Kidney tubule cell (primary cell): ENCODE measurements at places on chromosomes 4 and X.

GRCh38 chr4:53866055-53866454 is 198.3 kb downstream of the CHIC2 start:
- no peak for DNase-seq

DNA sequence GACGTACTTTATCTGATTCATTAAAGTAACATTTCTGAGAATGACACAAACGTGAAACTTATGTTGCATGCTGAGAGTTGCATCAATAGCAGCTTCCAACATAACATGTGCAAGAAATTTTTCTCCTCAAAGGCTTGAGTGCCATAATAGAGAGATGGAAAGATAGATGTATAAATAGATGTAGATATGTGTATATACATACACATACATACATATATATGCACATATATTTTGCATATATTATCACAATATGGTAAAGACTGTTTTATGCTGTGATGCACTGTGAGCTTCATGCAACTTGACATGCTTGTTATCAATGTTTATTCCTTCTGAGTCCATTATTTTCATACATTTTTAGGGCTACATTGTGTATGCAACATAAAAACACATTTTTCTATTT is 270.6 kb upstream of the GALNTL6 start:
- DNase-seq, result no peak

DNA sequence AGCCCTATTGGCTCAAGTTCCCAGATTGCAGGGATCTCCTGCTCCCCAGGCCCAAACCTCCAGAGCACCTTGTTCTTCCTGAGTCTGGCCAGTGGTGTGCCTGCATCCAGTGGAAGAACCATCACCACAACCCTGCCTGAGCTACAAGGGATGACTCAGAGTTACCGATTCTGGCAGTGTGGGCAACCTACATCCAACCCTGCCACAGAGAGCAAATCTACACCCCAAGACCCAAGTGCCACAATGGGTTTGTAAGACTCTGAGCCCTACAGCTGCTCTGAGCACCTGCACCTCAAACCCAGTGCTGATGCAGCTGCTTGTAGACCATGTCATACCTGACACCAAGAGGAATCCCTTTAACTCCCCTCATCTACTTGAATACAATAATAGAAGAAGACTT is 110.0 kb downstream of the SOWAHB start:
- DNase-seq, result no peak

DNA sequence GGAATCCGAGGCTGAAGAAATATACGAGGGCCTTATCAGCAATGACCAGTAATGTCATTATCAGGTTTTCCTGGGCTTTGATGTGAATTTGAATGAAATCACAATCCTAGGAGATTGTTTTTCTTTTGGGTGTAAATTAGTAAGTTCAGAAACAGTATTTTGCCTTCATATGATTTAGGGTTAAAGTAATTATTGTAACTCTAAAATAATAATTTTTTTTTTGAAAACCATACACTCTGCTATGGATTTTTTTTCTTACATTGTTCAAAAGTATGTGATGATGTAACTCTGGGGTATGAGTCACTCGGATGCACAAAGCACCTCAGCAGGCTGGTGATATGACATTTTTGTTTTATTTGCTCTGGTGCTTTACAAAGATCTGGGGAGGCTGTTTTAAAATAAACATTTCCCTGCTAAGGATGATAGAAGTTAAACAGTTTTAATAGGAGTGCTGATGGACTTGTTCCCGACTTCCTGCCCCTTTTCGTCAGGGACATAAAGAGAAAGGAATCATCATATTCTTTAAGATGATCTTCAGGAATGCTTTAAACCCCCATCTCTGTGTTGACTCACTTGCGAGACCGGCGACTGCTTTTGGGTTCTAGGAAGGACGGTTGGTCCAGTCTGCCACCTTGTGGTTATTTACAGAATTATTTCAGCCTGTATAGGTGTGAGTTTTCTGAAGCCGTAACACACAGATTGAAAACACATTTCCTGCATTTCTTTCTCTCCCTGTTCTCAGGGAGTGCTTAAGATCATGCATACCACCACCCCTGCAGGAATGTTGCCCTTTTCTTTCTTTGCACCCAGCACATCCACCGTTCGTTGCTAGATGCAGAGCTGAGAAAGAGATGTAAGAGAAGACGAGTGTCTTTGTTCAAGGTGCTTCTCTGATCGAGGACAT is 72.5 kb downstream of the RAPGEF2 start:
- DNase-seq, result peak; percentile 93

GRCh38 chr4:15504041-15504440 is 34.4 kb downstream of the CC2D2A start:
- DNase-seq, result no peak

- DNase-seq, result no peak
Observed at GRCh38 chr4:99651811-99652485, 5.7 kb downstream of the C4orf54 start.

- no peak for DNase-seq
Observed at GRCh38 chr4:139685180-139685579, 19.6 kb downstream of the MGST2 start.

DNA sequence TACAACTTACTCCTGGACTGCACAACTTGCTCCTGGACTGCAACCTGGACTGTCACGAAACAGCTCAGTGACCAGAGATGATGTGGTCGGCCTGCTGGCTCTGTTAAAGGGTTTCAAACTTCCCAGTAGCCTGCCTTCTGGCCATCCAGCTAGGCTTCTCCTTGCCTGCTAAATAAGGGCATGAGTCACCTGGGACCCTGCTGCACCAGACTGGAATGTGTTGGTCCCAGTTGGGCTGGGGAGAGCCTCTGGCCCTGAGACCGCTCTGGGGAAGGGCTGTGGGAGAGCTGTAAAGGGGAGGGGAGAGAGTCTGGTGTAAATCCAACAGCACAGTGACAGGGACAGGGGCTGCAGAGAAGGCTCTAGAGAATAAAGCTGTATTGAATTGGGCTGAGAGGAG is 165.8 kb downstream of the VSIG4 start:
- no peak for DNase-seq

DNA sequence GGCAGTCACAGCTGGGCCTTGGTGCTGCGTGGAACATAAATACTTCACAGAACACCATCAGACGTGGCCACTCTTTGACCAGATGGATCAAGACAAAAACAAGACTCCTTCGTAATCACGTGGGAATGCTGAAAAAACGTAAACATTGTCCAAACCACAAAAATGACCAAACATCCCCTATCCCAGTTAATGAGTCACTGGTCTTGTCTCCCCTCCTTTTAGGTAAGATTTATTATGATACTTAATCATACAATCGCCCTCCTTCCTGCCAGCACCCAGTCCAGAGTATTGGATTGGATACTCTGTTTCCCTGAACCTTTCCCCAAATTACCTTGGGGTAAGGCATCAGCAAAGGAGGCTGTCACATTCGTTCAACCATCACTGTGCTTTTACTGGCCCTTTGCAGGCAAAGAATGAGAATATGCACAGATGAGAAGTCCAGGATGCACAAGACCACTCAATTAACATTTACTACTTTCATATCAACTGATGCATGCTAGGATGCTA is 601 bp upstream of the TCEANC start:
- DNase-seq, result peak; percentile 80

- DNase-seq, result no peak
Observed at GRCh38 chr4:6134612-6135220, 65.6 kb downstream of the JAKMIP1 start.

DNA sequence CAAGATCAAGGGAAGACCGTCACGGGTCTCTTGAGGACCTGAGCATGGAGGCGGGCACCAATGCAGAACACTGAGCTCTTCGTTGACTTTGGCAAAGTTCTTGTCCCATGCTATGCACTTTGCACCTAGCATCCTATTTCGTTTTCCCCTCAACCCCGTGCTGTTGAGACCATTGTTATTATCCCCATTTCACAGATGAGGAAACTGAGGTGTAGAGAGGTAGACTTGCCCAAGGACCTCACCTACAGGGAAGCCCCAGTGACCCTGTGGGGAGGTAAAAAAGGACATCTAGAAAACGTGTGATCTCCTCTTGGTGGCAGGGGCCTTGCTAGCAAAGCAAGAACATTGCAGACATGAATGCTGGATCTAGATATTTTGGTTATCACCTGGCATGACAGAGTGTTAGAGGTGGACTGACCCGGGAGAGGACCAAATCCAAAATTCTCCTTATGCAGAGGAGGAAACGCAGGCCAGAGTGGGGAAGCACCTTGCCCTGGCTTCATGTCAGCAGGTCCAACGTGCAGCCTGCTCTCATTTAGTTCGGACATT is 48.5 kb downstream of the SEPSECS start:
- no peak for DNase-seq

- no peak for DNase-seq
Observed at GRCh38 chr4:25487155-25487554, 110.1 kb downstream of the ANAPC4 start.

GRCh38 chr4:68348577-68348976 is 1.3 kb downstream of the YTHDC1 start:
- no peak for DNase-seq

- DNase-seq, result no peak
Observed at GRCh38 chrX:41475191-41475590, 28.0 kb downstream of the NYX start.

DNA sequence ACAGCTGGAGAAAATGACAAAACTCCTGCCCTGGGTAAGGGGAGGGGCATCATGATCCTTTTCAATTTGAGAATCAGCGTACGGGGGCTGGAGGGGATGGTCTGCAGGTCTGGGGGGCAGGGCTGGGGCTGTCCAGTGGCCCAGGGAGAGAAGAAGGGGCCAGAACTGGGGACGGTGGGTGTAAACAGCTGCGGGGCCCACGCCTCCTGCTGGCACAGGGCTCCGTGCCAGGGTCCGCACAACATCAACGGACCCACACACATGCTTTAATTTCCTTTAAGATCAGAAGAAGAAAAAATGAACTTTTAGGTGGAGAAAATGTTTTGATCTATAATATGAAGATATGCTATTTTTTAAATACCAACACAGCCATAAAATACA is 52.1 kb downstream of the PSAPL1 start:
- DNase-seq, result no peak

DNA sequence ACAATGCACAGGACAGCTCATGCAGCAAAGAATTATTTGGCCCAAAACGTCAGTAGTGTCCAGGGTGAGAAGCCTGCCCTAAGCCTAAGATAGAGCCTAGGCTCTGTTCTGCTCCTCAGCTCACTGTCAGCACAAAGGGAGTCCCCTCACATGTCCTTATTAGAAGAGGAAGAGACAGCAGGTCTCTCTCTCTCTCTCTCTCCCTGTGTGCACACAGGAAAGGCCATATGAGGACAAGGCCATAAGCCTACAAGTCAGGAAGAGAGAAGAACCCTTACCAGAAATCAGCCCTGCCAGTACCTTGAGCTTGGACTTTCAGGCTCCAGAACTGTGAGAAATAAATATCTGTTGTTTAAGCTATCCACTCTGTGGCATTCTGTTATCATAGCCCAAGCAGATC is 20.4 kb downstream of the FAM184B start:
- DNase-seq, result no peak

GRCh38 chr4:81724925-81725329 is 253.2 kb upstream of the RASGEF1B start:
- DNase-seq, result peak; percentile 88

DNA sequence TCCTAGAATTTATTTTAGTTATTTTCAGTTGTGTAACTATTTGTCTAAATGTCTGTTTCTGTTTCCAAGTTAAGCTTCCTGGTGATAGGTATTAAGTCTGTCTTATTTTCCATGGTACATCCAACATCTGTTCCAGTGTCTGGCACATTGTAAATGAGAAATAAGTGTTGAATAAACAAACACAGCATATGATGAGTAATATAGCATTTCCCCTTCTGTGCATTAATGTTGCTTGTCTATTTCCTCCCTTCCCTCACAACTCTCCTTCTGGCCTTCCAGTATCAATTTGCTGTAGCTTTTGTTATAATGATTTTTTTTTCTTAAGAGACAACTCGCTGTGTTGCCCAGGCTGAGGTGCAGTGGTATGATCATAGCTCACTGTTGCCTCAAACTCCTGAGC is 36.1 kb downstream of the COPS4 start:
- DNase-seq, result no peak

GRCh38 chrX:143636831-143637230 is 930 bp upstream of the SLITRK4 start:
- peak; percentile 30 for DNase-seq

DNA sequence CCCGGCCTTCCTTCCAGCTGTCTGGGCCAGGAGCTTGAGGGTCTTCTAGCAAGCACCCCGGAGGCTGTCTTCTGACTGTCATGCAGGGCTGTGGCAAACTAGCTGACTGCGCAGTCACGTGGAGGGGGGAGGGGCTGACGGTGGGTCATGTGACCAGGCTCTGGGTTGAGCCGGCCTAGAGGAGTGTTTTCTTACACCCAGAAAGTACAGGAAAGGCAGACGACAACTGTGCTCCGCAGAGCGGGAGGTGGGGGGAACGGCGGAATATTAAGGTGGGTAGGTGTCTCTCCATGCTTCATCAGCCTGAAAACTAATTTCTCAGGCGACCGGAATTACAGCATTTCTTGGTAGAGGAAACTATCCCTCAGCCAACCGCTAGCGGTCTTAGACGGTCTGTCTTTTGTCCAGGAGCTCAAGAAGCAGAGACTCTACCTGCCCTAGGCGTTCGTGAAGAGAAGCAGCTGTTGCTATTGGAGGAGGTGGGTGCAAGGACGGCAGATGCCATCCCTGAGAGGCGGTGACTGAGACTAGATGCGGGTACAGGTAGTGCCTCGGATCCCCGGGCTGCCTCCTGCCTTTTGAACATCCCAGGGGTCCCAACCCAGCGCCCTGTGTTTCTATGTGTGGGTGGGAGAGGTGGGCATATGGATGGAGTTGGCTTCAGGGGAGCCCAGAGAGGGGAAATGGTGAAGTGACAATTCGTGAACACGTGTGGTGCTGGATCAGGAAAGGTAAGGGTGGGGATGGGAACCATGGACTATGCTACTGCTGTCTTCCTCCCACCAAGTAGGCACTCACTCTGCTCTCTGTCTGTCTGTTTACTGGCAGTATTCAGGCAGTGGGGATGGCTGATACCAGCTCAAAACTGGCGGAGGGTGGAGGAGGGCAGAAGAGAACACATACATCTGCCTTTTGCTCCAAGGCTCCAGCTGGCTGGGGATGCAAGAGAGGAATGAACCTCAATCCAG is 8.8 kb downstream of the GPRASP1 start:
- DNase-seq, result peak; percentile 59

DNA sequence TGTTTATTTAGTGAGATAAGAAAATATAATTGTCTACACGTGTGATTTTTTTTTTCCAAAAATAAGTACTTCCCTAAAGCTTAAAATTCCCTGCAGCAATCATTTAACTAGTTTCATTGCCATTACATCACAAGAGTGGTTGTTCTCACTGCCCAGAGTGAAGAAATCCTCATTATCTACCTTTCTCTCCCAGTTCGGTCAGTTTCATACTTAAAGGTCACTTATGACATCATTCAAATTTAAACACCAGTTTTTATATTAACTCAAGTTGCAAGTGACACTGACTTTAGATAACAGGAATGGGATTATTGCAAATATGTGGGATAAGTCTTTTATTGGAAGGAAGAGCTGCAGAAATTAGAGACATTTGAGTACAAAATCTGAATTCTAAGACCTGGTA is 1699.8 kb upstream of the IGFBP7 start:
- peak; percentile 1 for DNase-seq

DNA sequence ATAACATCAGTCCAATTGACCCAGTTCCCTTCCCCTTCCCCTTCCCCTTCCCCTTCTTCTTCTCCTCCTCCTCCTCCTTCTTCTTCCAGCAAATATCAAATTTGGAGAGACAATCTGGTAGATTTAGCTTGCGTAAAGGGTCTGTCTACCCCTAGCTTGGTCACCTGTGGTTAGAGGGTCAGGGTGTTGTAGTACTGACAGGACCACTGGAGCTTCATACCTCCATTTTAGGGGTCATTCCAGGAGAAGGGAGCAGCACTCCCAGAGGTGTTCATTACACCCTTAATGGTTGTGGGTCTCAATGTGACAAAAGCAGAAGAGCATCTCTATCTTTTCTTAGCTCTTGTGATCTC is 3.7 kb upstream of the FGB start:
- DNase-seq, result no peak

- DNase-seq, result peak; percentile 40
Observed at GRCh38 chr4:141905751-141906150, 269.4 kb downstream of the IL15 start.
